GM23338 (cell line): ENCODE measurements at places on chromosomes 5 and 9. TPM values are rescaled to one million over a fixed set of nuclear protein-coding genes. Genes with fewer than 3 reads are reported as not detected.

Gene SOX30
- total RNA-seq, result 1.3 and 1.4 TPM in 2 replicates

Gene NR5A1
- 0.21 and 5.7 TPM in 2 replicates for total RNA-seq

Gene IRX1
- total RNA-seq, result 0.58 and 1.8 TPM in 2 replicates

Gene SEMA6A
- 355 and 400 TPM in 2 replicates for total RNA-seq

Gene FAT2
- 0.27 and 0.59 TPM in 2 replicates for total RNA-seq

Gene FOXD4L3
- not detected in 2 replicates for total RNA-seq

Gene N4BP3
- total RNA-seq, result 52.7 and 58.2 TPM in 2 replicates

Gene TMEM171
- 1.7 and 2.9 TPM in 2 replicates for total RNA-seq

Gene UAP1L1
- total RNA-seq, result 5.5 and 8.1 TPM in 2 replicates

Gene PCDHGA7
- 2.9 and 4.4 TPM in 2 replicates for total RNA-seq

Gene PCDHA11
- 22.9 and 26.5 TPM in 2 replicates for total RNA-seq

Gene FBN2
- total RNA-seq, result 13.6 and 18.4 TPM in 2 replicates

Gene STKLD1
- total RNA-seq, result not detected in 2 replicates
